ENCODE measurements at places on chromosomes 3 and 15. TPM values are rescaled to one million over a fixed set of nuclear protein-coding genes. Genes with fewer than 3 reads are reported as not detected.

Gene TMF1
- 2.2 TPM for polyA plus RNA-seq

Gene COL6A5
- polyA plus RNA-seq, result not detected

Gene RAB43
- polyA plus RNA-seq, result 8.5 TPM

Gene SEMA3B
- polyA plus RNA-seq, result not detected

Gene REC114
- polyA plus RNA-seq, result not detected

Gene GABRR3
- polyA plus RNA-seq, result not detected

Gene SNX33
- polyA plus RNA-seq, result 2.4 TPM

Gene B4GALT4
- 3.7 TPM for polyA plus RNA-seq

Gene SCG3
- not detected for polyA plus RNA-seq

DNA sequence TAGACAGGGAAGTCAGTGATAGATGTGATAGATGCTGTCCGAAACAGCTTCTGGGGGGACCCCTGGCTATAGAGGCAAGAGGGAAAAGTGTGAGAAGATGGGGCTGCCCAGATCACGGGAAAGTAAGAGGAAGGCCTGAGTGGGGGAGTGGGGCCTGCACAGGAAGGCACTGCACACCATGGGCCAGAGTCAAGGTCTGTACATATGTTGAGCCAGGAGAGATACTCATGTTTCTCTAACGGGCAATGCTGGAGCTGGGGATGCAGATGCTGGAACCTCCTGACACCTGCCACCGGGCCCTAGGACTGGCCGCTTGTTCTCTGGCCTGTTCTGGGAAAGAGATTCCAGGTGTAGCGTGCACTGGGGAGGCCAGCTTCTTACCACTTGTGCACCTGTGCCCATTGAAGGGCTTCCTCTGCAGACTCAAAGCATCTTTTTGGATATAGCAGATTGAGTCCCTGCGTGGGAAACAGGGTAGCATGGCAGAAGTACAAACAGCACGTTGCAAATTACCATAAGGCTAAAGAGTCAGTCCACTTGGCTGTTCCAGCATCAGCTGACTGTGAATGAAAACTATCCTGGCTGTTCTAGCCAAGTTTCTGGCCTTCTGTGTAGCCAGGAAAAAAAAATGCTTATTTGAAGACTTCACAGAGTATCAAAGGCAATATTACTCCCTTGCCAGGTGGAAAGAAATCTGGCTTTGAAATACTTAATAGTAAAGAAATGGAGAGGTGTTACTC is 77.1 kb upstream of the GSK3B start:
- H3K4me3 ChIP-seq, result no peak overlapping the region
- H3K4me1 ChIP-seq, result no peaks in the 10 kb centered on the region
- H3K36me3 ChIP-seq, result no peaks in the 10 kb centered on the region
- H3K27me3 ChIP-seq, result no peaks in the 10 kb centered on the region
- no peak overlapping the region for H3K27ac ChIP-seq
- DNase-seq, result no peak

GRCh38 chr15:38904298-38904697 is 339.7 kb upstream of the RASGRP1 start:
- no peak overlapping the region for H3K27ac ChIP-seq
- H3K27me3 ChIP-seq, result no peaks in the 10 kb centered on the region
- no peak overlapping the region for H3K4me3 ChIP-seq
- no peaks in the 10 kb centered on the region for H3K4me1 ChIP-seq

DNA sequence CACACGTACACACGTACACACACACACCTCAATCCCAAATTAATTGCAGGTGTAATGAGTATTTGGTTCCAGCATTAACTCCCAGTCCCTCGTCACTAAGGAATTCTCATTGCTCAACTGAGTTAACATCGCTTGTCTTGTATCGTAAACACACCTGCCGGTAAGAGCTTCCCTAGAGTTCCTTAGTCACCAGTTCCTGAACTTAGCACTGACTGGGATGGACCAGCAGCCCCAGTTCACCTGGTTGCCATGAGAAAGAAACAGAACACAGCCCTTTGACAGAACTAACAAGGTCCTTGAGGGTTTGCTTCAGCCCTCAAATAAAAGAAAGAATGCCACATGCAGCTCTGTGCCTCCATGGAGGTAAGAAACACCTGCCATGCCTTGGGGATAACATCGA is 66.3 kb upstream of the SLCO3A1 start:
- no peaks in the 10 kb centered on the region for H3K27me3 ChIP-seq
- no peak overlapping the region for H3K27ac ChIP-seq
- peaks cover 4% of the 10 kb centered on the region for H3K4me1 ChIP-seq

DNA sequence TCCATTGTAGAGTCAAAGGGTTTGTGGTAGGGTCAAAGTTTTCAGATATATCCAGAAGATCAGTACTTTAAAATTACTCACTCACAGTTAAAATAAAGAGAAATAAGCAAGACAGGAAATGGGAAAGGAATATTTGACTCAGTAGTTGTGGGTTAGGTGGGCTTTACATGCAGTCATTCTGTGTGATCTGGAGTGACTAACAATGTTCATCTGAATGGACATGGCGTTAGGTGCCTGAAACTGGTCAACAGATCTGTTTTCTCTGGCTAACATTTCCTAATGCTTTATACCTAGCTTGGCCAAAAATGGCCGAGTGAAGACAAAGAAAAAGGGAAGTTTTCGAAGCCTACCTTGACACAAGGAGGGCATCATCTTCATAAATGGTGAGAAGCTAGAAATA is 133.4 kb upstream of the SATB1 start:
- no peak overlapping the region for H3K27ac ChIP-seq
- H3K27me3 ChIP-seq, result no peaks in the 10 kb centered on the region
- no peak overlapping the region for H3K4me3 ChIP-seq
- no peak for DNase-seq
- no peaks in the 10 kb centered on the region for H3K36me3 ChIP-seq
- no peaks in the 10 kb centered on the region for H3K4me1 ChIP-seq

- H3K36me3 ChIP-seq, result no peaks in the 10 kb centered on the region
- H3K4me1 ChIP-seq, result peaks cover 6% of the 10 kb centered on the region
- no peak overlapping the region for H3K27ac ChIP-seq
- peak overlapping the region; percentile 77 for H3K4me3 ChIP-seq
- peak; percentile 11 for DNase-seq
Measured at GRCh38 chr3:99875581-99875928, 57.9 kb downstream of the CMSS1 start.

- H3K4me3 ChIP-seq, result no peak overlapping the region
- H3K27me3 ChIP-seq, result peaks cover 3% of the 10 kb centered on the region
- H3K36me3 ChIP-seq, result no peaks in the 10 kb centered on the region
Measured at GRCh38 chr3:112604536-112604935, 36.4 kb downstream of the CCDC80 start.

GRCh38 chr3:161199926-161200325 is 21.2 kb upstream of the NMD3 start:
- H3K27ac ChIP-seq, result no peak overlapping the region
- DNase-seq, result no peak
- H3K4me1 ChIP-seq, result no peaks in the 10 kb centered on the region
